MCF 10A (cell line): ENCODE measurements at places on chromosomes 7 and 10.

- DNase-seq = no peak
Measured at GRCh38 chr10:126481181-126481580, 92.9 kb upstream of the ADAM12 start.

GRCh38 chr7:140915935-140916555 lies 8.7 kb downstream of the BRAF start:
- no peak for DNase-seq

GRCh38 chr7:43570688-43571365 lies 12.1 kb upstream of the STK17A start:
- DNase-seq = no peak

DNA sequence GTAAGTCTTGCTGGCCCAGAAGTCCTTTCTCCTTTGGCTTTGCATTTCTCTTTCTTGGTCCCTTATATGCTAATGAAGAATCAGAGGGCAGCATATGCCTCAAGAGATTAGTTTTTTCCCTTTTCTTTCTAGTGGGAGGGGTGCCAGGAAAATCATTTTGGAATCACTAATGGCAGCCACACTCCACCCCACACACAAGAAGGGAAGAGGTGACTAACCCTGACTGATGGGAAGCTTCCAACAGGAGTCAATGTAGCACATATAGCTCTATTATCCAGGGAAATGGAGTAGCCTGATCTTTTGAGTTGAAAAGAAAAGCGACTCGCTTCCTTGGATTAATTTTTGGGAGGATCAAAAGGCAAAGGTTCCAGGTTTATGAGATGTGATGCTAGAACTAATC lies 225.3 kb downstream of the KIF20B start:
- no peak for DNase-seq

DNA sequence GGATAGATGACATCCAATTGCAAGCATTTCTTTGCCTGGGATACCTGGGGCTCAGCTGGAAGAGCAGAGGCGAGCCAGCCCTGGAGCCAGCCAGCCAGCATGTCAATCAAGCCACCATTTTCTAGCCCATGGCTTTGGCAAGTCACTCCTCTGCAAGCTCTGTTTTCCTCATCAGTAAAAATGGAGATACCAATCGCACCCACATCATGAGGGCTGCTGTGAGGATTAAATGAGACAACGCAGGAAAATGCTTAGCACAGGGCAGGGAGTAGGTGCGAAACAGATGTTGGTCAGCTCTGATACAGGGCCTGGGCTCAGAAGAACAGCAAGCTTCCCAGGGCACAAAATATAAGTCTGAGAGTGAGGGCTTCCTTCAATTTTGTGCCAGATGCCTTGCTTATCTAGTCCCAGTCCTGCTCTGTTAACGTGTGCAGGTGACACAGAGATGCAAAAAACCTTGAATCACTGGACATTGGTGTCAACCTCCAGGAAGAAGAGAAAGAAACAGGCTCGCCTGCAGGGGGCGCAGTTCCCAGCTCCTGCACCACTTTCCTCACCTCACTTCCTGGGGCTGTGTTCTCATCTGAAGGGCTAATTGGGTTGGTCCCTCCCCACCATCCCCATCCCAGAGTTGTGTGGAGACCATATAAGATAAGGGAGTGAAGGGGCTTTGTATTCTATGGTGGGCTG lies 72.8 kb upstream of the CACUL1 start:
- DNase-seq = no peak

DNA sequence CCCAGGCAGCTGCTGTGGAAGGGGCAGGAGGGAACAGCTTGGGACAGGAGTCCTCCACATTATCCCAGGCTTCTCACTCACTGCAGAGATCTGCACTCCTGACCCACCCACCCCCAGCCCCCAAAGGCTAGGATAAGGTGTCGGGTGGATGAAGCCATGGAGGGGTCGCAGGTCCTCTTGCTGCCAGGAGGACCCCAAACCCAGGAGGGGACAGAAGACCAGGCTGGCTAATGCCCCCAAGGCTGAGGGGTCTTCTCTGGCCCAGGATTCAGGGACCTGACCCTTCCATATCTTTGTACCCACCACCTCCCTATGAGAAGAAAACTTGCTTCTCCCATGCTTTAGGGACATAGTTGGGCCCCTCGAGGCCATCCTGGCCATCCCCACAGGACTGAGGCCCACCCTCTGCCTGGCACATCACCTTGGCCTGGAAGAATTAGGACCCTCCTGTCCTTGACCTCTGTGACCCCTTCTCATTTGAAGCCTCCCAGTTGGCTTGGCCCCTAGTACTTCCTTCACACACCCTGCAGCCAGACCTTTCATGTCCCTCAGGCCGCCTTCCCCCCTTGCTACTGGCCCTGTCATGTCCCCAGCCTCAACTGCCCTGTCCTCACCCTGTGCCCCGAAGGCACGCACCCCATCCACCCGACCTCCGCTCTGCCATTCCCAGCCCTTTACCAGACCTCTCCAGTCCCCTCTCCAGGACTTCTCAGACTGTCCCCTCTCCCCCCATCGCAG lies 21.6 kb downstream of the KCNH2 start:
- DNase-seq = no peak

DNA sequence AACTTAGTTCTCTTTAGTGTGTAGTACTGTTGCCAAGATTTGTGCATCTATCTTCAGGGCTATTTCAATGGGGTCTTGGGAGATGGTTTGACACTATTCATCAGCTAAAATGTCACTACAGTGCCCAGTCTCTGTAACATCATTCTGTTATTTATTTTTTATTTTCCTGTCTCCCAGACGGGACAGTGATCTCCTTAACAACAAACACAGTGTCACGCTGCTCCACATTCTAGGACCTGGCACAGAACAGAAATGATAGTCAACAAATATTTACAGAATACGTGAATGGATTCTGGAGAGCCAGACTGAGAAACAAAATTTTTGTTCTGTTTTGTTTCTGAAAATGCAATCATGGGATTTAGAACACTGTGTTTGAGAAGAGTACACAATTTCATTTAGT lies 937.7 kb upstream of the LRRN3 start:
- no peak for DNase-seq

DNA sequence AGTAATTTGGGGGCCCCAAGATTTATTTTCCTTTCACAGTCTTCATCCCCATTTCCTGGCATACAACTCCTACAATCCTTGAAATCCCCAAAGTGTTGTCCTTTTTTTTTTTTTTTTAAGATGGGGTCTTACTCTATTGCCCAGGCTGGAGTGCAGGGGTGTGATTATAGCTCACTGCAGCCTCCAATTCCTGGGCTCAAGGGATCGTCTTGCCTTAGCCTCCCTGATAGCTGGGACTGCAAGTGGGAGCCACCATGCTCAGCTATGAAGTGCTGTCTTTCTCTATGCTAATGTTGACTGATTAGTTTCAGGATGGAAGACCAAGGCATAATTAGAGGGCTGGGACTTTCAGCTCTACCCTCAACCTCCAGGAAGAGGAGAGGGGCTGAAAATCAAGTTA lies 41.9 kb upstream of the KAT6B start:
- DNase-seq = no peak

GRCh38 chr10:8591640-8592039 lies 537.2 kb downstream of the GATA3 start:
- DNase-seq = no peak

DNA sequence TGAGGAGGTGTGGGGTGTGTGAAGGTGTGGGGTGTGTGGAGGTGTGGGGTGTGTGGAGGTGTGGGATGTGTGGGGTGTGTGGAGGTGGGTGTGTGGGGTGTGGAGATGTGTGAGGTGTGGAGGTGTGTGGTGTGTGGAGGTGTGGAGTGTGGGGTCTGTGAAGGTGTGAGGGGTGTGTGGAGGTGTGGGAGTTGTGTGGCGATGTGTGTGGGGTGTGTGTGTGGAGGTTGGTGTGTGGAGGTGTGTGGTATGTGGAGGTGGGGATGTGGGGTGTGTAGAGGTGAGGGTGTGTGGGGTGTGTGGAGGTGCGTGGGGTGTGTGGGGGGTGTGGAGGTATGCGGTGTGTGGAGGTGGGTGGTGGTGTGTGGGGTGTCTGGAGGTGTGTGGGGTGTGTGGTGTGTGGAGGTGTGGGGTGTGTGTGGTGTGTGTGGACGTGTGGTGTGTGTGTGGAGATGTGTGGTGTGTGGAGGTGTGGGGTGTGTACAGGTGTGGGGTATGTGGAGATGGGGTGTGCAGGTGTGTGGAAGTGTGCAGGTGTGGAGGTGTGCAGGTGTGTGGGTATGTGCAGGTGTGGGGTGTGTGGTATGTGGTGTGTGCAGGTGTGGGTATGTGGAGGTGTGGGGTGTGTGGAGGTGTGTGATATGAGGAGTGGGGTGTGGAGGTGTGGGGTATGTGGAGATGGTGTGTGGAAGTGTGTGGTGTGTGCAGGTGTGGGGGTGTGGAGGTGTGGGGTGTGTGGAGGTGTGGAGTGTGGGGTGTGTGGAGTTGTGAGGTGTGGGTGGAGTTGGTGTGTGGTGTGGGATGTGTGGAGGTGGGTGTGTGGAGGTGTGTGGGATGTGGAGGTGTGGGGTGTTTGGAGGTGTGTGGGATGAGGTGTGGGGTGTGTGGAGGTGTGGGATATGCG lies 34.5 kb downstream of the SPDYE17 start:
- DNase-seq = no peak

DNA sequence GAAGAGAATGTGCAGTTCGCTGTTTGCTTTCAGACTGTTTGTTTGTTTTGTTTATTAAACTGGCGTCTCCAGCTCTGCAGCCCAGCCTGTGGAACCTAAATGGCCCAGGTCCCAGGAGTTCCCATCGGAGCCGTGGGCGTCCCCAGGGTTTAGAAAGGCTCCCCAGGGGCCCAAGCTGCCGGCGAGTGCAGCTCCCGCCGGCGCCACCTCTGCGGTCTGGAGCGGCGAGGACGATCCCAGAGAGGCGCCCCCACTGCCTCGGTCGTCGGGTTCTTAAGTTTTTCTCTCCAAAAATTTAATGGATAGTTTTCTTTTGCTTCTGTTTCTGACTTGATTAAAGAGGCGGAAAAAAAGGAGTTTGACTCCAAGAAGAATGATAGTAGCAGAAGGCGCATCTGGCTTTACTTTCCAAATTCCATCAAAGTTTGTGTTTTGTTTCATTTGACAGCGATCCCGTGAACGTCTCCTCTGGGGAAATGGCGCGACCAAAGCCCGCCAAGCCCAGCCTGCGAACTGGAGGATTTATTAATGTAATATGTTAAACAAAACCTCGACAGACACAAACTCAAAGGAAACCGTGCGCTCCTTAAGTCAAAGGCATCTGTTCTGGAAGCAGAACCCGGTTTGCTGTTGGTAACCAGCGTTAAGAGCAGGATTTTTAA lies 718 bp upstream of the FZD1 start:
- DNase-seq = peak; percentile 26

DNA sequence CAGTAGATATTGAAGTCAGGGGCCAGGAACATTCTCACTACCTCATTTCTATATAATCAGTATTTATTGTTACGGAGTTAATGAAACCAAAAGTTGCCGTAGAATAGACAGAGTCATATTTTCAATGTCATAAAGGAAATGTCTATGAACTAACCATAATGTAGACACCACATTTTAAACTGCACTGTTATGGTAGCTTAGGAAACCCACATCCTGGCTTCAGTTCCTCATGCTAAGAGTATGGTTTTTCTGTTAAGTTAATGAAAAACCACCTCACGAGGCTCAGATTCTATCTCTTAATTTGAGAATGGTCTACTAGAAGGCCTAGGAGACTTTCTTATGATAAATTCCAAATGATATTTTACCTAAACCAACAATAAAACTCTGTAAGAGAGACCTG lies 166.5 kb downstream of the TMEM26 start:
- no peak for DNase-seq

DNA sequence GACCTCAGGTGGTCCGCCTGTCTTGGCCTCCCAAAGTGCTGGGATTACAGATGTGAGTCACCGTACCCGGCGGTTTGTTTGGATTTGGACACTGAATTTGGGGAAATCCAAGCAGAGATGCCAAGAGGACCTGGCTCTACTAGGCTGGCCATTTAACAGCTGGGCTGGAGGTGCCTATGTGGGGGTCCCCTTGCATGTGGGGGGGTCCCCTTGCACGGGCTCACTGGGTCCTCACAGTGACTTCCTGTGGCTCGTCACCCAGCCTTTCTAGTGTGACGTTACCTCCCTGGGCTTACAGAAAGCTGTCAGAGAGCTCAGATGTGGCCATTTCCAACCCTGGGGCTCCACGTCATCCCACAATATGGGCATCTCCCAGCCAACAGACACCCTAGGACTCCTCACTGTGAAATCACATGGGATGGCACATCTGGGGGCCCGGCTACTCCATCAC lies 49.3 kb upstream of the GNA12 start:
- DNase-seq = peak; percentile 38

DNA sequence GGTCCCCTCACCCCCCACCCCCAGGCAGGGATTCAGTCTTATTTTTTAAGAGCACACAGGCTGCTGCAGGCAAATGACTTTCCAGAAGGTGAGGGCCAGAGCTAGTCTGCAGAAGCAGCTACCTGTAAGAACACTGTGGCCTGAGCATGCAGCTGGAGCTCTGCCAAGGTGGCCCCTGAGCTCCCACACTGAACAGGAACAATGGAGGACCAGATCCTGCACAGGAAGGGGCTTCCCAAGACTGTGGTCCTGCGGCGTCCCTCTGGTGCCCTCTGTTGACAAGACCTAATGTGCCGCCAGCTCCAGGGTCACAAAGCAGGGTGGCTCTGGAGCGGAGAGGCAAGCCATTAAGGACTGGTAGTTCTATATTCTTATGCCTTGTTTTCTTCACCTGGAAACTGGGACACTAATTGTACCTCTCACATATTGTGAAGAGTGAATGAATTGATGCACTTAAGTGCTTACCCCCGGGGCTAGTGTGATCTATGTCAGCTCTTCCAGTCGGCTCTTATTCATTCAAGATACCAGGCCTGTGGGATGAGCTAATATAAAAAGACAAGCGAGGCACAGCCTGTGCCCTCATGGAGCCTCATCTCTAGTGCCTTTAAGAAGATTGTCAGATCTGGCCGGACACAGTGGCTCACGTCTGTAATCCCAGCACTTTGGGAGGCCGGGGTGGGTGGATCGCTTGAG lies 8.0 kb upstream of the BEND7 start:
- peak; percentile 50 for DNase-seq
